ENCODE measurements at places on chromosomes 12 and 14. TPM values are rescaled to one million over a fixed set of nuclear protein-coding genes. Genes with fewer than 3 reads are reported as not detected.
A peak's percentile ranks its signal among the peaks of the same experiment; 100 is the strongest.

DNA sequence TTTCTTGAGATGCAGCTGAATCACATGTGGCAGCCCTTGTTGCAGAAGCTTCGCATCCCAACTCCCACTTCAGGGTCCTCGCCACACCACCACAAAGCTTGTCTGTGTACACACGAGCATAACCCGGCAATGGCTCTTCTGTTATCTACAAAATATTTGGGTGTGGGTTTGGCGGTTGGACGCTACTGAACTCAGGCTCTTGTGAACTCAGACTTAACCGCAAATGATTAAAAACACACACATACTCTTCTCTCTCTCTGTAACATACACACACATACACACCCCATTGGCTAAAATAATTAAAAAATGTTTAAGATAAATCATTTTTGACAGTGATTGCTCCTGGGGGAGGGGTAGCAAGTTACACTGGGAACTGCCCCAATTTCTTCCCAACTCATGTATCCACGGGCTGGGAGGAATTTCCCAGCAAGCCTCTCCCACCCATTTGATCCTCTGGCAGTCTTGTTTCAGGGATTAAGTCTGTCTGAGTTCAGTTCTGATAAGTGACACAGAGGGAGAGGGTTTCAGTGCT is 63.7 kb upstream of the MANSC4 start:
- peak; percentile 63 for DNase-seq

The HECTD1 gene
- 140 TPM for total RNA-seq

- DNase-seq, result no peak
These were observed 168.4 kb upstream of the AVPR1A start for GRCh38 chr12:63319386-63319785.

- peak; percentile 14 for DNase-seq
These were observed 55.1 kb downstream of the TTC6 start for GRCh38 chr14:37650356-37651037.

The CCDC184 gene
- total RNA-seq, result 11.9 TPM

- DNase-seq, result no peak
These were observed 47.8 kb upstream of the OR5AU1 start for GRCh38 chr14:21203470-21204166.

DNA sequence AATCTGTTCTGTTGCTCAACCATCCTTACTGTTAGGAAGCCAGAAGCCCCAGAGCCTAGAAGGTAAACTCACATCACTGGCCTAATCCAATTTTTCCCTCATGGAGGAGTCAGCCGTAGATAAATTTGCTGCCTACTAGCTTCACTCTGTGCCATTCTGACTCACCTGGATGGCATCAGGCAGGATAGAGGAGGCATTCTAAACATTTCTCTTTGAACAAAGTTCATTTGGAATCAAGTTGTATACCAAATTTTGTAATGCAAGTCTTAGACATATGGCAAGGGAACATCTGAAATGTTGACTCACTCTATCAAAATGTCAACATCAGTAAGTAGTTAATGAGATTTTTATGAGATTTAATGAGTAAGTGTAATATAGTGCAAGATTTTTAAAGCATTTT is 13.6 kb upstream of the TBC1D30 start:
- no peak for DNase-seq

DNA sequence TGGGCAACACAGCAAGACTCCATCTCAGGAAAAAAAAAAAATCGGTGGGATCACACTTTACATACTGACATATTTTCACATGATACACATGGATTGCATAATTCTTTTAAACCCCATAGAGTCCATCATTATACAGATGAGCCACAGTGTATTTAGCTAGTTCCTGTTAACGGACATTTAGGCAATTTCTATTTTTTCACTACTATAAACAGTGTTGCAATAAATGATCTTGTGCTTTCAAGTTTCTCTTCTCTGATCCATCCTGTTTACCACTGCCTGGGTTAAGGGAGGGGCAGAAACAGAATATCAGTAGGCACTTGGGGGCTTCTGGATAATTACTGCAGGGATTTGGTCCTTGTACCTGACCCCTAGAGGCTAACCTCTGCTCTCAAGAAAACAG is 43.4 kb upstream of the SPTLC2 start:
- no peak for DNase-seq

The ERP27 gene
- not detected for total RNA-seq

DNA sequence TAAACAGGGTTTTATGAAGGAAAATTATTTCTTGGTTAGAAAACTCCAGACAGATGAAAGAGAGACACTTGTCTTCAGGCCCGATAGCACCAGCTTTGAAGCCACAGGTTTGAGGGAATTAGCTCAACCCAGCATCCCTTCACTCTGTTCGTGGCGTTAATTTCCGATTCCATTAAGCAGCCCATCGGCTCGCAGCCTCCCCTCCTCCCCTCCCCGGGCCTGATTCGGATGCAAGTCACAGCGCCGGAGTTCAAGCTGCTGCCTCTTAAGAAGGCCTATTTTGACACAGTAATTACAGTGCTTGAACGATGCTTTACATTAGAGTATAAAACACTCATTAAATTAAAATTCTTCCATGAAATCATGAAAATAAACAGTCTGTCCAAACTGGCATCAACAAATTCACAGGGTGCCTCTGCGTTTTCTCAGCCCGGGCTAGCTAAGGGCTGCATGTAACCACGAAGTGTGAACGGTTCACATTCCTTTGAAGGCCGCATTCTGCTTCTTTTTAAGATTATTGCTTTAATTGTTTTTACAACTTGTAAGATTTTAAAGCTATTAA is 145.8 kb downstream of the DICER1 start:
- DNase-seq, result no peak

DNA sequence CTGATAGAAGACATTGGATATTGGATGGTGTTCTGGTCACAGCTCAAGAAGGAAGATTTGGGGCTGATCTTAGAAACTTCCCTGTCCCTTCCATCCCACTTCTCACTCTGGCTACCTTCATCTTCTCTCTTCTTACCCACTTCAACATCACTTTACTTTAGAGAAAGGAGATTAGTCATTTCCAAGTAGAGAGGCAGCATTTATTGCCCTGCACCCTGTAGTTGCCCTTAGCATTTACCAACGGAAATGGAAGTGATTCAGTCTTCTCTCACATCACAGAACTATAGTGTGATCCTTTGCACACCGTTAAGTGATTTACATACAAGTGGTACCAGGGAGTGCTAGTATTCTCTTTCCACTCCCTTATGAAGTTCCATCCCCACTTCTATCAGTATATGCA is 52.4 kb downstream of the PHLDA1 start:
- DNase-seq, result peak; percentile 66

The NAB2 gene
- total RNA-seq, result 21.6 TPM

DNA sequence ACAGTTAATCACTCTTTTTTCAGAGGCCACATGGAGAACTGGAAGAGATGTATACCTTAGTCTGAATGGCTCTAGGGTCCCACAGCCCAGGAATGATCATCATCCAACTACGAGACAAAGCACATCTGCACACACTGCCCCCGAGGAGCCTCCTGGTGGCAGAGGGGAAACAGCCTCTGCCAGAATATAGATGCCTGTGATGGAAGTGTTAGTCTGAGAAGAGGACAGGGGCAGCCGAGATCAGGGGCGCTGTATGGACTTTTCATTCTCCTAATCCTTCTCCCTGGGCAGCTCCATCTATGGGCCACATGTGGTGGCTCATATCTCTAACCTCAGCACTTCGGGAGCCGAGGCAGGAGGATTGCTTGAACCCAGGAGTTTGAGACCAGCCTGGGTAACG is 82.8 kb upstream of the CAPRIN2 start:
- no peak for DNase-seq

The CAPZA3 gene
- not detected for total RNA-seq

GRCh38 chr14:33610121-33610520 is 340.8 kb downstream of the EGLN3 start:
- DNase-seq, result no peak

- no peak for DNase-seq
These were observed 145.0 kb downstream of the WIF1 start for GRCh38 chr12:64976131-64976530.

DNA sequence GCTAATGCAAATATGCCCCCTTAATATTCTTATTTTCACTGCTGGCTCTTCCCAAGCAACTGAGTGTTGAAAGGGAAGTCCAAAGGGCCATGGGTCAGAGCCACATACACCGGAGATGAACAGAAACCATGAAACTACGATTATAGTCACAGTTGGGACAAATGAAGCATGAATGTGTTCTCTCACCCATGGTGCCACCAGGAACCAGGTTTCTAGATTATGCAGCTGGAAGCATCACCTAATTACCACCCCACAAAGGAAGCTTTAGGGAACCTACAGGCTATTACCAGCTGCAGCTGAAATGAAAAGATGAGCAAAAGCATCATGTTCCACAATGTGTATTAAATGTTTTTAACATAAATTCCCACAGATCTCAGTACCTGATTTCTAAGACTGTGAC is 15.4 kb downstream of the TMTC1 start:
- no peak for DNase-seq

The RNASE7 gene
- total RNA-seq, result not detected

GRCh38 chr14:63671987-63672386 is 30.3 kb upstream of the WDR89 start:
- DNase-seq, result no peak
